ENCODE measurements at places on chromosomes 11 and 22.

DNA sequence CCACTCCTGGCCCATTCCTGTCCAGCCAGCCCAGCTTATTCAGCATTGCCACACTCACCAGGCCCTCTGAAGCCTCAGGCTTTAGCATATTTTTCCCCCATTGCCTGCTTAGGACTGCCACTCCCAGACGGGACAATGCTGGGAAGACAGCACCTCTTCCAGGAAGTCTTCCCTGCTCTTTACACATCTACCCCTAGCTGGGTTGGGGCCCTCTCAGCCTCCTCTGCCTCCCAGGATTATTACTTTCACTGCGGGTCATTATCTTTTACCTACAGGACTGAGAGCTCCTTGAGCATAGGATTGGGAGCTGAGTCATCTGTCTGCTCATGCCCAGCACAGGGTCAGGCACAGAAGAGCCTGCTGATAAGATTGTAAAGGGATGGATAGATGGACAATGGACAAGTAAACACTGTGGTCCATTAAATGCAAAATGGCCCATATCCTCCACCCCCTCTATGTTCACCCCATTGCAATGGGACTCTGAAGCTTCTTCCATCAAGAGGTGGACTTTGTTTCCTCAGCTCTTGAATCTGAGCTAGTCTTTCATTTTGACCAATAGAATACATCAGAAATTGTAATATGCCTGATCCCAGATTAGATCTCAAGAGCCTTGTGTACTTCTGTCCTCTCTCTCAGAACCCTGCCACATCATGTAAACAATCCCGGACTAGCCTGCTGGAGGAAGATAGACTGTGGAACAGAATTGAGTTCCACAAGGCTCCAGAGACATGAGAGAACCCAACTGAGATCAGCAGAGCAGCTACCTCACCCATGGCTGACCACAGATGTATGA, 32.0 kb upstream of the LRRC32 start:
- H3K27ac ChIP-seq = peak overlapping the region; percentile 90
- no peaks in the 10 kb centered on the region for H3K27me3 ChIP-seq
- peak; percentile 94 for DNase-seq
- peaks cover 70% of the 10 kb centered on the region for H3K4me1 ChIP-seq
- no peak overlapping the region for H3K4me3 ChIP-seq

- no peak overlapping the region for H3K4me3 ChIP-seq
- no peaks in the 10 kb centered on the region for H3K4me1 ChIP-seq
- H3K27me3 ChIP-seq = peaks cover 18% of the 10 kb centered on the region
- no peak overlapping the region for H3K27ac ChIP-seq
- no peaks in the 10 kb centered on the region for H3K36me3 ChIP-seq
Observed at GRCh38 chr22:46001426-46002106, 24.6 kb upstream of the WNT7B start.

DNA sequence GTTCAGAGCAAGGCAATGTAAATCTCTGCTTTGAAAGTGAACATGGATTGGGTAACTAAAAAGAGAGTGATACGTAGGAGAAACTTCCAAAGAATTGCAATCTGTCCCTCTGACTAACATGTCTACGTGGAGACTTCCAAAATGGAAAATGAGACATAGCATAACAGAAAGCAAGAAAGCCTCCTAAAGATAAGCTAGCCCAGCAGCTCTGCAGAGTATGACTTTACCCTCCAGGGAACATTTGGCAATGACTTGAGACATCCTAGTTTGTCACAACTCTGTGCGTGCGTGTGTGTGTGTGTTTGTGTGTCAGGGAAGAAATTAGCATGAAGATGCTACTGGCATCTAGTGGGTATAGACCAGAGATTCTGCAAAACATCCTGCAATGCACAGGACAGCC, 817.4 kb downstream of the NTM start:
- no peak overlapping the region for H3K27ac ChIP-seq
- no peaks in the 10 kb centered on the region for H3K27me3 ChIP-seq
- H3K36me3 ChIP-seq = no peaks in the 10 kb centered on the region
- DNase-seq = no peak

- H3K27me3 ChIP-seq = no peaks in the 10 kb centered on the region
- no peak overlapping the region for H3K4me3 ChIP-seq
- no peaks in the 10 kb centered on the region for H3K36me3 ChIP-seq
- DNase-seq = no peak
Observed at GRCh38 chr11:133677387-133677786, 145.1 kb upstream of the OPCML start.

DNA sequence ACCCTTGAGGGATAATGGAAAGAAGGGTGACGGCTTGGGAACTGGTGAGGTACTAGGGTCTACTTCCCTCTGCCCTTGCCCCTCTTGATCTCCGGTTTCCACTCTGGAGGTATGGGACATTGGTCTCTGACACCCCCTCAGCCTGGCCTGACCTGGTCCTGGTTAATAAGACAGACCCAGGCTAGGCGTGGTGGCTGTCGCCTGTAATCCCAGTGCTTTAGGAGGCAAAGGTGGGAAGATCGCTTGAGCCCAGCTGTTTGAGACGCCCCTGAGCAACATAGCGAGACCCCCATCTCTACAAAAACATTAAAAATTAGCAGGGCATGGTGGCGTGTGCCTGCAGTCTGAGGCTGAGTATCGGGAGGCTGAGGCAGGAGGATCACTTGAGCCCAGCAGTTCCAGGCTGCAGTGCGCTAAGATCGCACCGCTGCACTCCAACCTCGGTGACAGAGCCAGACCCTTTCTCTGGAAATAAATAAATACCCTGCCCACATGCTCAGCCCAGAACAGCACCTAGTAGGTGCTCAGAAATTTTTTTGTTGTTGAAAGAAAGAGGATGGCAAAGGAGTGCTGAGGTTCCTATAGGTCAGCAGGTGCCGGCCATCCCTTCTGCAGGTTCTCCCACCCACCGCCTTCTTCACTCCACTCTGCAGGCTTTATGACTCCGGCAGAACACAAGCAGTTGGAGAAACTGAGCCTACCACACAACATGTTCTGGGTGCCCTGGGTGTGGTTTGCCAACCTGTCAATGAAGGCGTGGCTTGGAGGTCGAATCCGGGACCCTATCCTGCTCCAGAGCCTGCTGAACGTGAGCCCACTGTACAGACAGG, 6.3 kb downstream of the BEST1 start:
- no peaks in the 10 kb centered on the region for H3K36me3 ChIP-seq
- no peak for DNase-seq
- no peak overlapping the region for H3K4me3 ChIP-seq
- no peaks in the 10 kb centered on the region for H3K27me3 ChIP-seq
- no peak overlapping the region for H3K27ac ChIP-seq

DNA sequence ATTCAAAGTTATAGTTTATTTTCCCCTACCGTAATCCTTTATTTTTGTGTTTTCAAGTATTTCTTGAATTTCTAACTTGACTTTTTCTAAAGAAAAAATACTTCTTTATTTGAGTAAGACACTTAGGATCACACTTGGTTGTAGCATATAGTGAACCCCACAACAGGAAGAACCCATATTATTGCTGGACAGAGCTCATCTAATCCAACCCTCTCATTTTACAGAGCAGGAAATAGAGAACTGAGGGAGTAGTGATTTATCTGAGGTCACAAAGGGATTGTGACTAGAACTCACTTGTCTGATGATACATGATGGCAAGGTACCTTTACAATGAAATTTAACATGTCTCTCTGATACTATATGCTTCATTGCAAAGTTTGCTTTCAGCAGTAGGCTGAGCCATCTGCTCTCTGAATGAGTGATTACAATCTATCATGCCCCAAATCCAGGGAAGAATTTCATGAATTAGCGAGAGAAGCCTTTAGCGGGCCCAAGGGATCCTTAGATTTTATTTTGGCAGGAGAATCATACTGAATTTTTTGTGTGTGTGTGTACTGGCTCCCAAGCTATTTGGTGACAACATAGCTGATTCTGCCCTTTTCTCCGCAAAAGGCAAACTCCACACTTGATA, 9.8 kb downstream of the SLC17A6 start:
- H3K27me3 ChIP-seq = no peaks in the 10 kb centered on the region
- H3K4me1 ChIP-seq = no peaks in the 10 kb centered on the region
- DNase-seq = no peak
- H3K4me3 ChIP-seq = no peak overlapping the region
- no peaks in the 10 kb centered on the region for H3K36me3 ChIP-seq
- no peak overlapping the region for H3K27ac ChIP-seq

DNA sequence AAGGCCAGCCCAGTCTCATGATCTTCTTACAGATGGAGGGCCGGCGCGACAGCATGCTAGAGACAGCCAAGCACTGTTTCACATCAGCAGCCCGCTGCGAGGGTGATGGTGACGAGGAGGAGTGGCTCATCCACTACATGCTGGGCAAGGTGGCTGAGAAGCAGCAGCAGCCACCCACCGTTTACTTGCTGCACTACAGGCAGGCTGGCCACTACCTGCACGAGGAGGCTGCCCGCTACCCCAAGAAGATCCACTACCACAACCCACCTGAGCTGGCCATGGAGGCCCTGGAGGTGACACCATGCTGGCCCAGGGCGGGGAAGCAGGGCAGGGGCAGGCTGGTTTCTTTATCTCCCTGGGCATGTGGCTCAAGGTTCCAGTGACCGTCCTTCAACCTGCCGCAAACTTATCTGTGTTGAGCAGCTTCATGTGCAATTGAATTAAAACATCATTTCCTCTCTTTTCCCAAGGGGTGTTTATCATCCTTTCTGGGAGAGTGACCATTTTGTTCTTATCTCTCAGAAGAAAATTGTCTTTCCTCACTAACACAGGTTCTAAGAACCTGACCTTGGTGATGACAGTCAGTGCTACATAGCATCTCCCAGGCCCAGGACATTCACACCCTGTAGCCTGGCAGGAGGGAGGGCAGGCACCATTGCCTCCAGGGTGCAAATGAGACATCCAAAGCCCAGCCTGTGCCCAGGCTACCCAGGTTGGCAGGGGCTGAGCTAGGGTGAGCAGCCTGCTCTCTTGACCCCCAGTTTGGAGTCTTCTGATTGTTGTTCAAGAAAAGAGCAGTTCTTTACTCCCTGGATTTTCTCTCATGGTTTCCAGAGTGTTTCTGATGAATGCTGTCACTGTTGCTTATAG, 80.7 kb downstream of the CABIN1 start:
- no peak overlapping the region for H3K4me3 ChIP-seq
- H3K27me3 ChIP-seq = no peaks in the 10 kb centered on the region
- H3K4me1 ChIP-seq = peaks cover 22% of the 10 kb centered on the region
- DNase-seq = peak; percentile 74
- H3K36me3 ChIP-seq = peaks cover 84% of the 10 kb centered on the region

DNA sequence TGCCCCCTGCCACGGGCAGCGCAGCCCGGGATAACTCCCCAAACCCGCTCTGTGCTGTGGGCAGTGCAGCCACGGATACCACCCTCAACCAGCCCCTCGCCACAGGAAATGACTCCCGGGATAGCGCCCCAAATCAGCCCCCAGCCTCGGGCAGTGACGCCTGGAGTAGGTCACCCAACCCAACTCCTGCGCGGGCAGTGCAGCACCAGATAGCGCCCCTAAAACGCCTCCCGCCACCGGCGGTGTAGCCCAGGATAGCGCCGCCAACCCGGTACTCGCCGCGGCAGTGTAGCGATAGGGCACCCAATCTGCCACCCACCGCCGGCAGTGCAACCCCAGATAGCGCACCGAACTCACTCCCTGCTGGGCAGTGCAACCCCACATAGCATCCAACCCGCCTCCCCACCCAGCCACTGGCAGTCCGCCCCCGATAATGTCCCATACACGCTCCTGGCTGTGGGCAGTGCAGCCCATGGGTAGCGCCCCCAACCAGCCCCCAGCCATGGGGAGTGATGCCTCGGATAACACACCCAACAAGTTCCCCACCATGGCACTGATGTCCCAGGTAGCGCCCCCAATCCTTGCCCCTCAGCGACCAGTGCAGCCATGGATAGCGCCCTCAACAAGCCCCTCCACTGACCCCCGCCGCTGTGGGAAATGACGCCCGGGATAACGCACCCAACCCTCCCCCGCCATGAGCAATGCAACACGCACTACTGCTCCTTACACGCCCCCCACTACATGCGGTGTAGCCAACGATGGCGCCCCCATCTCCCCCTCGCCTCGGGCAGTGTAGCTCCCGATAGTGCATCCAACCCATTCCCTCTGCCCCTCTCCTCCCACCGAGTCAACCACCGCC, 1.5 kb downstream of the RFPL2 start:
- H3K27me3 ChIP-seq = no peaks in the 10 kb centered on the region
- peaks cover 26% of the 10 kb centered on the region for H3K4me1 ChIP-seq
- H3K4me3 ChIP-seq = no peak overlapping the region
- DNase-seq = no peak

- H3K4me3 ChIP-seq = no peak overlapping the region
- peaks cover 5% of the 10 kb centered on the region for H3K36me3 ChIP-seq
- no peak for DNase-seq
- peak overlapping the region; percentile 96 for H3K27ac ChIP-seq
Observed at GRCh38 chr11:65470433-65471049, 28.3 kb upstream of the MALAT1 start.

GRCh38 chr11:87002918-87003317, 34.8 kb upstream of the TMEM135 start:
- DNase-seq = no peak
- H3K27ac ChIP-seq = no peak overlapping the region
- H3K4me1 ChIP-seq = peaks cover 36% of the 10 kb centered on the region

DNA sequence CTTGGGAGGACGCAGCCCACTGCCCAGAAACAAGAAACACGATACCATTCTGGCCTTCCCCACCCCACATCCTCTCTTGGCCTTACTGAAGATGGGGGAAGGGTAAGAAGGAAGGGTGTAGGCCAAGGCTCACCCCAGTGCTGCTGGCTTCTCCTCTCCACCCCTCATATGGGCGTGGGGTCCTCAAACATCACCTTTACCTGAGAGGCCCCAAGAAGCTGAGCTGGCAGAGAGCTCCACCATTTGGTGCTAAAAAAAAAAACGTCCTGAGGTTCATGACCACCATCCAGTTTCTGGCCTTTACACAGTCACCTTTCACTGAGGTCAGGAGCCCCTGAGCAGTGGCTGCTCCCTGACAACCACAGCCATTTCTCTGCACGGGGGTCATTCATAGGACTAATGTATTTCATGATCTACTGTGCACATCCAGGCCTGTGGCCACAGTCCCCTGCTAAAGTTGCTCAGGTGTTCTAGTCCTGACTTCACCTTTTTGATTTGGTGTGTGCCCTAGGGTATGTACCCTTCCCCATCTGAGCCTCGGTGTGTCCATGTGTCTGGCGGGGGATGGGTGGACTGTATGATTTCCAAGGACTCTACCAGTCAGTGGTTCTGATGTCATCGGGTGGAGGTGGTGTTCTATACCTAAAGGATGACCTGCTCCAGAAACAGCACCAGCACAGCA, 15.1 kb downstream of the RHOG start:
- peaks cover 30% of the 10 kb centered on the region for H3K4me1 ChIP-seq
- peak overlapping the region; percentile 60 for H3K27ac ChIP-seq
- H3K27me3 ChIP-seq = no peaks in the 10 kb centered on the region
